SHP77 treated with DMSO at 0.1 percent for 48 hours (cell line): ENCODE measurements at places on chromosomes 2 and 18.

DNA sequence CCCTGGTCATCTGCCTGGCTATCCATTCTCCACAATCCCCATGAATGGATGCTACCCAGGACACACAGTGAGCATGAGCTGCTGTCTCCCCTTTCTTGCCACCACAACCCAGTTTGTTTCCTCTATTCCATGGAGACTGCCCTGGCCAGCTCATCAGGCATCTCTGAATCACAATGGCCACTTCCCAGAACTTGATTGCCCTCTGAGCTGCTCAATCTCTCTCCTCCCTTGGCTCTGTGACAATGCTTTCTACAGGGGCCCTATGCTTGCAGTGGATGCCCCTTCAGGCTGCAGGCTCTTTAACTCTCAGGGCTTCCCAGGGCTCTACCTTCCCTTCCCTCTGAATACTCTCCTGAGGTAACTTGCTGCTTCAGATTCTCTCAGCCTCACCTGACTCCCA lies 14.4 kb upstream of the SLC4A5 start:
- DNase-seq: no peak

- no peak for DNase-seq
Measured at GRCh38 chr18:62812876-62813275, 97.5 kb downstream of the PHLPP1 start.

DNA sequence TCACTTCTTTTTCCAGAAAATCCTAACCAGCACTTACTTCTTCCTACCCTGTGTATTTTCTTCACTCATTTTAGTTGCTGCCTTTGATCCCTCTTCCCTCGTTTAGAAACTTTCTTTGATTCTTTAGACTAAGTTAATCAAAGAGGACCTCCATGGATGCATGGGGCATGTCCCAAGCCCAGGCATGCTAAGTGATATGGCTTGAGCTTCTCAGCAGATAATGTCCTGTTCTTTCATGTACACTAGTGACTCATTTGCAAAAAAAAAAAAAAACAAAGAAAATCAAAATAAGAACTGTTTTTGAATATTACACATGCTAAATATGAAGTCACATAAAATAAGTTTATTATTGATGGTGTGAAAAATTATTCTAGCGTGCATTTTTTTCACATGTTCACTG lies 800.9 kb downstream of the SATB2 start:
- DNase-seq: no peak

DNA sequence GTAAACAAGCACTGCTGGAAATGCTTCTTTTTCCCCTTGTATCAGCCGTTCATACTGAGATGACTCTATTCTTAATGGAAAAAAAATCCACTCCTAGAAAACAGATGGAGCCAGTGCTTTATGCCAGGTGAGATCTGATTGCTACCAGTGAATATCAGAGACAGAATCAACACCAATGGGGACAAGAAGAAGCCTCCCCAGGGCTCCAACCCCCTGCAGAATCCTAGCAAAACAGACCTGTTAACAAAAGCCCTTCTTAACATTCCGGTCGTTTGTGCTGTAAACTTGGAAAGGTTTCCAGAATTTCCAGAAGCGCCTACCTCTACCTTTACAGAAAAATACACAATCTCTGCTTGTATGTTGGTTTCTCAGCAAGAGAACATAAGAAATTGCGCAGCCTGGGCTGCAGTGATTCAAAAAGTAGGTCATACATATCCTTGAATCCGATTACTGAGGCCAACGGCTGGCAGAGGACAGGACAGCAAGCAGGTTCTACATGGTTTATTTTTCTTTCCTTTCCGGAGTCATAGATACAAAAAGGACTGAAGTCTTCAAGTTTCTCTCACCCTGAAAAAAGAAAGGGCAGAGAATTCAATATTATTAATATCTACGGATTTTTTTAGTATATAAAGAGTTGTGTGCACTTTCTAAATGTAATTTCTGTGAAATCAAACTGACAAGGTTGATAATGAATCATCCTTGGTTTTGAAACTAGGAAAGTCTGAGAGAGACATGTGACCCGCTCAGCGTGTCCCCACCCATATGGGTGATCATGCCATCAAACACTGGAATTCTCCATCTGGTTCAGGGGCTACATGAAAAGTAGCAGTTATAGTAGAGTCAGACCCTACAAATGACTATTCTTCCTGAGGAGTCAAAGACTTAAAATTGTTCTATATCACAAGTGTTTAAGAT lies 266.7 kb upstream of the MGAT5 start:
- no peak for DNase-seq

- DNase-seq: no peak
Measured at GRCh38 chr2:223001797-223002175, 50.2 kb upstream of the KCNE4 start.

DNA sequence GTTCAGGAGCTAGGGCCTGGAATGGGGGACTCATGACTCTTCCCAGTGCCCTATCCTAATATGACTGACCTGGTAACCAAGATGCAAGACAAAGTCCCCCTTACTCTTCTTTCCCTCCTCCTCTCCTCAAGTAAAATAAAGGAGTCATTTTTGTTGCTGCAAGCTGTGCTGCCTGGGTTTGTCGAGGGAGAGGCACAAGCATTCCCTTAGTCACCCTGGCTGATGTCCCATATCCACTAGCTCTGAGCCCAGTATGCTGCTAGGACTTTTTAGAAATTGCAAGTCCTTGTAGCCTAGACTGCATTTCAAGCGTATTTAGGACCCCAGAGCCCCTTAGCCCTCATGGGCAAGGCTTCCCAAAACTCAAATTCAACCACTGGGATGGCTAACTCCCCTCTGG lies 338.5 kb upstream of the SETBP1 start:
- no peak for DNase-seq

GRCh38 chr18:34494359-34494696 lies 215.8 kb upstream of the DTNA start:
- no peak for DNase-seq

- no peak for DNase-seq
Measured at GRCh38 chr18:38009320-38009719, 443.7 kb upstream of the CELF4 start.

- DNase-seq: no peak
Measured at GRCh38 chr2:113698892-113699447, 57.5 kb downstream of the SLC35F5 start.

DNA sequence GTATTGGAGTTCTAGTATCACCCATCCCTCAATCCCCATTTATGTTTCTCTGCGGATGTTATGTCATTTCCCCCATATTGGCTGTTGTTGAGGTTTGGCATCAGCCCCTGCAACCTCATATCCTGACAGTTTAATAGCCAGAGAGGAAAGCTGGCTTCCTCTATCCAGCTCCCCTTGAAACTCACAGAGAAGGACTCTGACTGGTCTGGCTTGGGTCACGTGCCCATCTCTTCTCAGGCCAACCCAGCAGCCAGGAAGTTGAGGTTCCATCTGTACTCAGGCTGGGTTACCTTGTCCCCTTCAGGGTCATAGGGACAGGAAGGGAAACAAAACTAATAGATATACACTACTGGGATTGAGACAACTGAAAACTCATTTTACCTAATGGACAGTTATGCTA lies 148.0 kb upstream of the SLC14A2 start:
- DNase-seq: no peak

DNA sequence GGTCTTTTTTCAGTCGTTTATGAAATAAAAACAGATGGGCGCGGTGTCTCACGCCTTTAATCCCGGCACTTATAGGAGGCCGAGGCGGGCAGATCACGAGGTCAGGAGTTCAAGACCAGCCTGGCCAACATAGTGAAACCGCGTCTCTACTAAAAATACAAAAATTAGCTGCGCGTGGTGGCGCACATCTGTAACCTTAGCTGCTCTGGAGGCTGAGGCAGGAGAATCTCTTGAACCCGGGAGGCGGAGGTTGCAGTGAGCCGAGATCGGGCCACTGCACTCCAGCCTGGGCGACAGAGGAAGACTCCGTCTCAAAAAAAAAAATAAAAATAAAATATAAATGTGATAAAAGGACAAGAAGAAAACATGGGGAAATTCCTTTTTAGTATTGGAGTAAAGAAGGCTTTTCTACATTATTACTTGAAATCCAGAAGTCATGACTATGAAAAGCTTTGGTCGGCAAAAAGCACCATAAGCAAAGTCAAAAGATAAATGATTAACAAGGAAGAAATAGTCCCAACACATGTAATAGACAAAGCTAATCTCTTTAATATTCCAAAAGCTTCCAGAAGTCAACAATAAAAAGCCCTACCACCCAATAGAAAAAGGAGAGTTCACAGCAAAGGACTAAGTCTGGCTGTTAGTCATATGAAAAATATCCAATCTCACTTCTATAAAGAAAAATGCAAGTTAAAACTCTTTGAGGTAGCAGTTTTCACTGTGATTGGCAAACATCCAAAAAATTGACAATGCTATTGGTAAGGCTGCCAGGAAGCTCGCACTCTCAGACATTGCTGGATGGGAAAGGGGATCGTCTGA lies 1.4 kb upstream of the FAM168B start:
- DNase-seq: no peak

DNA sequence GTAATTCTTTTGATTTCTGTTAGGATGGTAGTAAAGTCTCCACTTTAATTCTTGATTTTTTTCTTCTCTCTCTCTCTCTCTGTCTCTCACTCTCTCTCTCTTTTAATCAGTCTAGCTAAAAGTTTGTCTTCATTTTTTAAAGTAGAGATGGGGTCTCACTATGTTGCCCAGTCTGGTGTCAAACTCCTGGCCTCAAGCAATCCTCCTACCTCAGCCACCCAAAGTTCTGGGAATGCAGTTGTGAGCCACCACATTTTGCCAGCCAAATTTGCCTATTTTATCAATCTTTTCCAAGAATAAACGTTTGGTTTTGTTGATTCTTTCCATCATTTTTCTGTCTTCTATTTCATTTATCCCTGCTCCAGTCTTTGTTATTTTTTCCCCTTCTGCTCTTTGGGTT lies 23.9 kb upstream of the ACOXL start:
- no peak for DNase-seq

DNA sequence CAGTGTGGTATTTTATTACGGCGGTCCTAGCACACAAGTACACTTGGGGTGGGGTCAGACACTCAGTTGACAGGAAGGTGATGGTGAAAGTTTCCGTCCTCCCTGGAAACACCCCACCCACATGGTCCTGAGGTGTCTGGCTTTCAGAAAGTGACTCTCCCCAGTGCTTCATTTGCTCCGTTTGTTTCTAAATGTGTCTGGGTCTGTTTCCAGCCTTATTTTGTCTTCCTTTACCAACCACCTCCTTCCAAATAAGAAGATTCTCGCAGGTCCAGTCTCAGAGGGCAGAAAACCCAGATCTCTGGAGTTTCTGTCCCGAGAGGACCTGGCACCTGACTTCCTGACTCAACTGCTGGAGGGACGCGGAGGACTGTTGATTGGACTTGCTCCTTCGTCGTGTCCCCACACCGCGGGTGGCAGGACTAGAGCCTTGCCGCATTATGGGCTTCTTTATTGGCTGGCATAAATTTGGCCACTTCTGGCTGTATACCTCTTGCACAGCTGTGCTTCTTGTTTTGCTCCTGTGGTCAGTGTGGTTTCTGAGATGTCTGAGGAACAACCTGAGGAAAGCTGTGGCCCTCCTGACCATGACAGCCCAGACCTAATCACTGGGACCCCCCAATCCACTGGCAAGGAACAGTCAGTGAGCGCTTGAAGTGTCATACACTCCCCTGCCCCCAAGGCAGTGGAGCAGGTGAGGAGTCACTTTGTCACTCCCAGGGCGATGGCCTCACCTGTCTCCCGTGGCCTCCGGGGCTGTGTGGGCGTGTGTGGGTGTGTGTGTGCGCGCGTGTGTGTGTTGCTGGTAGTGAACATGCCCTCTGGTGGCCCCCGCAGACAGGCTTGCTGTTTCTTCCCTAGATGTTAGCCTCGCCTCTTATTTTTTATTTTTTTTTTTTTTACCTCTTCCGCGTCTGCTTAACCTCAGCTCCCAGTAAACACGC lies 45.6 kb downstream of the MEX3C start:
- no peak for DNase-seq

- DNase-seq: no peak
Measured at GRCh38 chr2:29810956-29811355, 110.4 kb downstream of the ALK start.

DNA sequence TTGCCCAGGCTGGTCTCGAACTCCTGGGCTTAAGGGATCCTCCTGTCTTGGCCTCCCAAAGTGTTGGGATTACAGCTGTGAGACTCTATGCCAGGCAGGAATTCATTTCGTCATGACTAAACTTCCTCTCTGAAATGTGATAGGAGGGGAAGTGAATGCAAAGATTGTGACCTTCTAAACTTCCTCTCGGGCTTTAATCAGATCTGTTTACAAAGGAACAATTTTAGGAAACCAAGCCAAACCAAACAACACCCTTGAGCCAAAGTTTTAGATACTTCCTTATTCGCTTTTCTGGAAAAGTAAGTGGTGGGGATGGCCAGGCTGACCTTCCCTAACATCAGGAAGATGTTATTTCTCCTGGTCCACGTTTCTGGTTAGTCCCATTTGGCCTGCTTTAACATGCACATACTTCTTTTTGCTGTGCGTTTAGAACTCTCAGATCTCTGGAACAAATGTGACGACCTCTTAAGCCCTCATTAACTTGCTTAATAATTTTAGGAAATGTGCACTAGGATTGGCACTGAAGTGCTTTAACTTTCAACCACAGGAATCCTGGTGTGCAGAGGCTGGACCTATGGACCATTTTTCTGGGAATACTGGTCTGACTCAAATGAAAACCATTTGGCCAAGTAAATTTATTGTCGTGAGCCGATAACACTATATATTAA lies 33.2 kb upstream of the YES1 start:
- no peak for DNase-seq

DNA sequence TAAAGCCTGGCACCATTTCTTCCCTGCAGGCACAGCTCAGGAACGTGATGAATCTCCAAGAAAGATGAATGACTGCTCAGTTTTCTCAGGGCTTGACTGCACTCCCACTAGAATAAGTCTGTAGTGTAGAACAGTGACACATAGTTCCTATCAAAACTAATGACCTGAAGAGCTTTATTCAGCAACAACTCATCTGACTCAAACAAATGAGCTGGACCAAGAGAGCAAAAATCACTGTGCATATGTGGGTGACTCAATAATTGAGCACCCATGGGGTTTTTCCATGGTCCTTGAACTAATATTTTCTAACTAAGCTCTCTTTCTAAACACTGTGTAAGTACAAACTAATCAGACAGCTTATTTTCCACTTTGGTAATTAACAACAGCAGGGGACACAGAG lies 61.1 kb upstream of the XDH start:
- no peak for DNase-seq

GRCh38 chr2:90645-91312 lies 44.5 kb upstream of the FAM110C start:
- DNase-seq: no peak

DNA sequence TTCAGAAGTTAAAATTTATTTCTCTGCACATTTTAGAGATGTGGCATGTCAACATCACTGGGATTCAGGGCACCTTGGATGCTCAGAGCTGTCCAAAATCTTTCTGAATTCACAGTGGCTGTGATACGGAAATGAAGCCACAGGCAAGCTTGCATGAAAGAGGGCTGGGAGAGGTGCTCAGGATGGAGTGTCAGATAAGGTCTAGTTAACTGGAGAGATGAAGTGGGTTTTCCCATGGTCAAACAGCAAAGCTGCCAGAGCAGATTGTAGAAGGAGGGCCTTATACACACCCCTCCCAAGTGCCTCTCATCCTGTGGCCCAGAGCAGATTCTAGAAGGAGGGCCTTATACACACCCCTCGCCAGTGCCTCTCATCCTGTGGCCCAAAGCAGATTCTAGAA lies 286.8 kb upstream of the PXDN start:
- no peak for DNase-seq
